ENCODE measurements at places on chromosomes 12 and 14.
A peak's percentile ranks its signal among the peaks of the same experiment; 100 is the strongest.

- no peak for DNase-seq
Observed at GRCh38 chr12:120249266-120249874, 16.2 kb downstream of the PXN start.

DNA sequence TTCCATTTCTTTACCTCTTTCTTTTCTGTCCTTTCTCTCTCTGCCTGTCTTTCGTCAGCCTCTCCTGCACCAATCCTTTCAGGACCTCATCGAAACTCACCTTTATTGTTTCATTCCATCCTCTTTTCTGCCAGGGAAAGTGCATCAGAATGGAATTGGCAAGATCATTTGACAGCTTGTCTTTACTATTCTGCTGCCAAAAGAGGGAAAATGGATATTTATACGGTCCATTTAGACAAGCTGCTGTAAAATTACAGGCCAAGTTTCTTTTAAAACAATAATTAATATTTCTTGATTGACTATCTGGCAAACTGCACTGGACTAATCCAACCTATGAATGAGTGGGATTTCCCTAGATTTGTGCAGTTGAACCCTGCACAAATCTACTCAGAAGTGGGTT lies 7.6 kb upstream of the SRGAP1 start:
- DNase-seq = no peak

- no peak for DNase-seq
Observed at GRCh38 chr14:38083039-38083438, 124.7 kb upstream of the SSTR1 start.

DNA sequence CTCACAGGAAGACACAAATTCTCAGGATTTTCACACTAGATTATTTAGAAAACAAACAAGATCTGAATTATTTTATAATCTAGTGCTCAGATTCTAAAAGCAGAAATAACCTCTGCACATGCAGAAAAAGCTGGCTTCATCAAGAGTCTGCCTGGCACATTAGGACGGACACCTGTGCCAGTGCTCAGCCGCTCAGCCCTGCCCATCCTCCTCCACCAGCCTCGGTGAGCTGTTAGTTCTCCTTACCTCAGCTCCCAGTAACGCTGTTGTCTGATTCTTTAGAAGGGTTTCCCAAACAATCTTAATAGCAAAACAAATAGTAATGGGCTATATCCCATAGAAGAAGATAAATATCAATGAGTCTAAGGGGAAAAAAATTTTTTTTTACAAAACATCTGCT lies 27.7 kb downstream of the DUSP16 start:
- DNase-seq = no peak

DNA sequence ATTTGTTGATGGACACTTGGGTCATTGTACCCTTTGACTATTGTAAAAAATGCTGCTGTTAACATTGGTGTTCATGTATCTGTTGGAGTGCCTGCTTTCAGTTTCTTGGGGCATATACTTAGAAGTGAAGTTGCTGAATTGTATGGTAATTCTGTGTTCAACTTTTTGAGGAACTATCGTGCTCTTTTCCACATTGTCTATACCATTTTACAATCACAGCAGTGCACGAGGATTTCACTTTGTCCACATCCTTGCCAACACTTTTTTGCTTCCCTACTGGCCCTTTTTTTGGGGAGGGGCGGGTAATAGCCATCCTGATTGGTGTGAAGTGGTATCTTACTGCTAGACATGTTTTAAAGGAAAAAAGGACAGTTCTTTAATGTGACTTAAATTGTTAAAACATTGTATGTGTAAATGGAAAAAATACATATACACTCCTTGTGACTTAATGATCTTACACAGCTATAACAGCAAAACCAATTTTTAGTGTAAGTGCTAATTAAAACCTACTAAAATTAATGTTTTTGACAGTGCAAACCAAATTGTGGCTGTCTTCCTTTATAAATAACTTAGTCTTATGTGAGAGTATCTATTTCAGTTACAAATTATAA lies 52.7 kb downstream of the WNK1 start:
- DNase-seq = no peak

DNA sequence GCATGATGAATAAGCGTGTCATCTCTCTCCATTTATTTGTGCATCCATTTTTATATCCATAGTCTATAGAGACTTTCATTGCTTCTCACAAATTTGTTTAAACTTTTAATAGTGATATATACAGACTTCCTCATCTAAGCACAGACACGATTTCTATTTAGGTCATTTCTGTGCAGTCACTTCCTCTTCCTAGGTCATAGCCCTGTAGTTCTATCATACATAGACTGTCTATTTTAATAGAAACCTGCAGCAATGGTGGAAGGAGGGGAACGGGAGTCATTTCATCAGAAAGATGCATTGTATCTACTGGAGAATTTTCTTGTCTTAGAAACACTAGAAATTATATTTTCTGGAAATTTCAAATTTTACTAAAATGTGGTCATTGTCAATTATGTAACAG lies 133.4 kb upstream of the FGD4 start:
- no peak for DNase-seq

DNA sequence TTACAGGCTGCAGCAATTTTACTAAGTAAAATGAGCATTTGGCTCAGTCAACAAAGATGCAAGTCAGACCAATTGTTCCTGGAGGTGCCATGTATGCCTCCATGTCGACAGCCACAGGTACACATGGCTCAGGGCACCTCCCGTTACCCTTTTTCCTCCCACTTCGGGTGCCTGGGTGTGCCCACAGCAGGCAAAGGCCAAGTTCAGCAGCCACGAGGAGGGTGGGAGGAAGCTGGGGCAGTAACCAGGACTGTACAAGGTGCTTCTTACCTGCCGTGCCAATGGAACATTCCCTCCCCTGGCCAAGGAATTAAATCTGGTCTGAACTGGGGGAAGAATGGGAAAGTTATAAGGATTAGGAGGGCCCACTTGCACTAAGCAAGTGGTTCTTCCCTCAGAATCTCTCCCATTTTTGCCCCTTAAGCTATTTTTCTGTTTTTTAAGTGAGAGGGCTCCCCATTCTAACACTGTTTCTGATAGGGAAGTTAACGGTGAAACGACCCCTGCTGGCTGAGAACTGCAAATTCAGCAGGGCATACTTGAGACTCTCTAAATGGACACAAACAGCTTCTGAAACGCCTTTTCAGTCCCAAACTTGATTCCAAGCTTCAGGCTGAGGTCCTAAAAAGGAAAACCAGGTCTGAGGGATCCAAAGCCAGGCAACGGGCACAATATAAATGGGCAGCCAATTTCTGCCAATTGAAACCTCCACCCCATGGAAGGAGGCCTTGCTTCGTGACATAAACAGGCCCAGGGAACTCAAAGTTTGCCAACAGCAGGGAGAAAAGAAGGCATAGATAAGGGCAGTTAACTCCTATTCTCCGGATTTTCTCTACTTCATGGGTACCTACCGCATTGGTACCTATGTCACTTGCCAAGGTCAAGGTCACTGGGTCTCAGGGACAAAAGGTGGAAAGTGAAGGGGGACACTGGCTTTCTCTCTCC lies 24.8 kb downstream of the CLECL1 start:
- peak; percentile 73 for DNase-seq

DNA sequence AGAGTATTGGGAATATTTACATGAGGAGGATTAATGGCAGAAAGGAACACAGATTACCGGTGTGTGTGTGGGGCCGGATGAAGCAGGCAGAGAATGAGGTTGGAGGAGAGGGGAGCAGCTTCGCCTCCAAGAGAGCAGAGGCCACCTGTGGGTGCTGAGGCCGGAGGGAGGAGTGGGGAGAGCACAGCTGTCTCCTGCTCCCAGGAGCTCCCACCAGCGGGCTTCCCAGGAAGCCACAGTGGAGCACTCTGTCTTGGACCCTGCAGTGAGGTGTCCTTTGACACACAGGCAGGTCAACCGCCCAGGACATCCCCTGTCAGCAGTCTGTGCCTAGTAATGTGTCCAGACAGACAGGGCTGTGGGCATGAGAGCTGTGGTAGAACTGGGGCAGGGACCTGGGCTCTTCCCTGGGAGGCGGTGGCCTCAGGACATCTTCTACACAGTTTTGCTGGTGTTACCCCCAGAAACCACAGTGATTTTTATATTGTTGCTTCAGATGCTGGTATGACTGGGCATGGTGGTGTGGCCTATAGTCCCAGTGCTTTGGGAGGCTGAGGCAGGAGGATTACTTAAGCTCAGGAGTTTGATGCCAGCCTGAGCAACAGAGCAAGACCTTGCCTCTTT lies 18.5 kb upstream of the AMN start:
- no peak for DNase-seq

- DNase-seq = no peak
Observed at GRCh38 chr14:33915682-33916081, 35.2 kb downstream of the EGLN3 start.

GRCh38 chr12:94208622-94208966 lies 60.2 kb downstream of the PLXNC1 start:
- no peak for DNase-seq

- peak; percentile 49 for DNase-seq
Observed at GRCh38 chr12:94674835-94675234, 24.5 kb upstream of the TMCC3 start.

- DNase-seq = no peak
Observed at GRCh38 chr12:40170593-40170992, 54.2 kb upstream of the LRRK2 start.

Measured in Ammon's horn (tissue), 1 donor.